ENCODE measurements at places on chromosomes 7 and 10. TPM values are rescaled to one million over a fixed set of nuclear protein-coding genes. Genes with fewer than 3 reads are reported as not detected.
A peak's percentile ranks its signal among the peaks of the same experiment; 100 is the strongest.

GRCh38 chr7:40276061-40276460 lies 141.3 kb downstream of the SUGCT start:
- DNase-seq: no peak

CRTAC1 gene
- not detected for total RNA-seq

RPEL1 gene
- total RNA-seq: not detected

GRCh38 chr7:156374335-156374734 lies 266.2 kb upstream of the RNF32 start:
- no peak for DNase-seq

GRCh38 chr10:92238586-92239098 lies 52.2 kb downstream of the CPEB3 start:
- DNase-seq: peak; percentile 3

GRCh38 chr7:75823198-75823910 lies 9.7 kb upstream of the CCL24 start:
- DNase-seq: no peak

GIMAP6 gene
- total RNA-seq: 51.9 TPM

- no peak for DNase-seq
Observed at GRCh38 chr10:110372656-110373055, 67.9 kb upstream of the SMNDC1 start.

DNA sequence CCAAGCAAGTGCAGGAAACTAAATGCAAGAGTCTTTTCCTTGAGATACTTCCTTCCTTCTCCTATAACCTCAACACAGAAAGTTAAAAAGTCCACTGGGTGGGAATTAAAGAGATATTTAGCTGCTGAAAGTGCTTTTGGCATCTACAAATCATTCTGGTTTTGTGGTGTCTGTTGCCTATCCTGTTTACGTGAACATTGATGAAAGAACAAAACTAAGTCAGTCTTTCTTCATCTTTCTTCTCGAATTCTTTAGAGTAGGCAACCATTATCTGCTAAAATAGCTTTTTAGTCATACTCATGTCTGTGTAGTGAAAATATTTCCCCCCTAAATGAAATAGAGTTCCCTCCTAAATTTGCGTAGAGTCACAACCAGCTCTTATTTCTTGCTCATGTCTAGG lies 838.6 kb downstream of the GATA3 start:
- no peak for DNase-seq

DNA sequence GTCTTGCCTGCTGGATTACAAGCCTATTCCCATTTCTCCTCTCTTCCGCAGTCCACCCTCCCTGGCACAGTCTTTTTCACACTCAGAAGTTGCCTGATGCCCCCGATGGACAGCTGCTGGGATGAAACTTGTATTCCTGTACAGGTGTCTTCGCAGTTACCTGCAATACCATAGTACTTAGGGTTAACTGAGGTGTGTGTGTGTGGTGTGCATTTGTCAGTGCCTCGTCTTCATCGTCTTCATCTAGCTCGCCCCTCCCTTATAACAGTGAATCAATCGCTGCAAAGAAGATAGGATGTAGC lies 11.0 kb downstream of the NXPH1 start:
- DNase-seq: no peak
